ENCODE measurements at places on chromosomes 1 and 21. TPM values are rescaled to one million over a fixed set of nuclear protein-coding genes. Genes with fewer than 3 reads are reported as not detected.

The CLCA1 gene
- not detected for total RNA-seq

The PRR9 gene
- total RNA-seq, result not detected

The FALEC gene
- not detected for total RNA-seq

The S100A2 gene
- 0.60 TPM for total RNA-seq

The FCGR3B gene
- total RNA-seq, result not detected

The FCRL5 gene
- total RNA-seq, result 0.31 TPM

The SLC22A15 gene
- total RNA-seq, result 0.54 TPM

DNA sequence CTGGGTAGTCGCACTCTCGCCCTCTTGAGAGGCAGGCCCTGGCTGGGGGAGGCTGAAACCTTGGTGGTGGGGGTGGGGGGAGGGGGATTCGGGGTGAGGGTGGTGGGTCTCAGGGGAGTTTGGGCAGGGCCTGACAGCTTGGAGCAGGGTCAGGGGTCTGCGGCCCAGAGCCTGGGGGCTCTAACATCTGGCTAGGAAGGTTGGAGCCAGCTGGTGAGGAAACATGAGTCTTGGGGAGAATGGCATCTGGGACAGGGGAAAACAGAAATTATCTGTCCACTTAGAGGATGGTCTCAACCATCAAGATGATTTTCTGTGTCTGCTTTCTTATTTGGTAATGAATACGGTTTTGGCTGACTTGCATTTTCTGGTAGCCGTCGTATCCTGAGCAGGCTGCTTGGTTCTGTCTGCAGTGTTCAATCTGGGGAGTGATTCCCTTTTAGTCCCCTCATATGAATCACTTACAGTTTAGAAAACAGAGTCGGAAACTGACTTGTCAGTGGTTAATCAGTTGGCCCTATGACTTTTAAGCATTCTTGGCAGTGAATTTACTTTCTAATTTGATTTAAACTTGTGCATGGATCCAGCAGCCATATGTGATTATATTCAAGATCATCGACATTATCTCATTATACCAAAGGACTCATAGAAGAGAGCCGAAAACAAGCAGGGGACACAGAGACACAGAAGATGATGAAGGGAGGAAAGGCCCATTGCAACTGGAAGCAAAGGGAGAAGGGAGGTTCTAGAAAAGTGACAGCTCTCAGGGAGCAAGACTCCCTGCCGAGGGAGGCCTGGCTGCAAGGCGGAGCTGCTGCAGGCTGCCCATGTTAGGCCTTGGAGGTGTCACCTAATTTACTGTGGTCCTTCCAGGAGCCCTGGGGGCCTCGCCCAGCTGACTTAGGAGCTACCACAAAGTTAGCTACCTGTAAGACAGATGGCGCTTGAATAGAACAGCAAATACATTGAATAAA is 237.6 kb downstream of the SDCCAG8 start:
- no peak for DNase-seq

DNA sequence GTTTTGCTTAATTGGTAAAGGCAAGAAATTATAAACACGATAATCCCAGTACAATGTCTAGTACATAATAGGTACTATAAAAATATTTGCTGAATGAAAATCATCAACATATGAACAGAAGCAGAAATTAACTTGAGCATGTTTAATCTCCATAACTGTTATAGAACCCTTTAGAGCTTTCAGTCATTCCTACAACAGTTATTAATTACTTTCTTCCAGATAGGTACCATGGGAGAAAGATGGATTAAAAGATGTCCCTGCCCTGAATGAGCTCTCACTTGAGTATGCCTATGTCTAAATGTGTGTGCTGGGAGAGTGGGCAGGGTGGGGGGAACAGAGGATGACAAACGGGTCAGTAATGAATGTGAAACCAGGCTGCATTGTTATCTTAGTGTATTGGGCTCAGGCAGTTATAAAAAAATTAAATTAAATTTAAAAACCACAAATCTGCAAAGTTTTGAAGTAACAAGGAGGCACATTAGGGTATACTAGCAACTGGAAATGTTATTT is 2.4 kb downstream of the EPS15 start:
- no peak for DNase-seq

- no peak for DNase-seq
These were observed 67.9 kb upstream of the GALNT2 start for GRCh38 chr1:229999004-229999670.

- peak; percentile 26 for DNase-seq
These were observed 112.5 kb upstream of the NBPF11 start for GRCh38 chr1:148264374-148265276.

GRCh38 chr1:64451440-64451839 is 18.5 kb upstream of the CACHD1 start:
- no peak for DNase-seq

DNA sequence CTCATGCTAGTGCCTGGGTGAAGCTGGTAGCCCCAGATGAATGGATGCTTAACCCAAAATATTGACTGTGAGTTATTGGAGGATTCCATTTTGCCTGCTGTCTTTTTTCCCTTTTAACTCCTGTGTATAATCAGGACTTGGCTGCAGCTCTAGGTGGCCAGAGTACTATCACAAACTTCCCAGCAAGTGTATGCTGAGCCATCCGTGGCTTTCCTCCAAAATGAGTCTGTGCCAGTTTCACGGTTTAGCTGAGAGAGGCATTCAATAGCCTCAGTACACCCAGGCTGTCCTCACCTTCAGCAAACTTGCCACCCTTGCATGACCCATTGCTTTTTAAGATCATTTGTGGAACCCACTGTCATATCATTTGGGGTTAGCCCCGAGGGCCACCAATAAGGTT is 5.3 kb upstream of the DPT start:
- no peak for DNase-seq

DNA sequence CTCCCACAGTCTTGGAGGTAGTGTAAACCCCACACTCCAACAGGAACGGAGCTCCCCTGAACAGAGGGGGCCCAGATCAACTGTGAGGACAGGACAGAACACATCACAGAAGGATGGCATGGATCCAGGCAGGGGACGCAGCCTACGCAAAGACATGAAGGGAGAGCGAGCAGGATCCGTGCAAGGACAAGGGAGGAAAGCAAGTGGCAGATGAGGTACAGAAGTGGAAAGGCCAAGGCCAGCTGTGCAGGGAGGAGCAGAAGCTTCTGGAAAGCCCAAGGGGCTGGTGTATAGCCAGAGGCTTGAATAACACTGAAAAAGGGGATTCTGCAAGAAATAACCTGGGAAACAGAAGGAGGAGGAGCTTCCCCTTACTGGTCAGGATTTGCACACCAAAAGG is 81.2 kb downstream of the SIPA1L2 start:
- no peak for DNase-seq

GRCh38 chr1:221284028-221284427 is 404.8 kb downstream of the HLX start:
- no peak for DNase-seq

- no peak for DNase-seq
These were observed 64.0 kb downstream of the KCNAB2 start for GRCh38 chr1:6109688-6110087.

DNA sequence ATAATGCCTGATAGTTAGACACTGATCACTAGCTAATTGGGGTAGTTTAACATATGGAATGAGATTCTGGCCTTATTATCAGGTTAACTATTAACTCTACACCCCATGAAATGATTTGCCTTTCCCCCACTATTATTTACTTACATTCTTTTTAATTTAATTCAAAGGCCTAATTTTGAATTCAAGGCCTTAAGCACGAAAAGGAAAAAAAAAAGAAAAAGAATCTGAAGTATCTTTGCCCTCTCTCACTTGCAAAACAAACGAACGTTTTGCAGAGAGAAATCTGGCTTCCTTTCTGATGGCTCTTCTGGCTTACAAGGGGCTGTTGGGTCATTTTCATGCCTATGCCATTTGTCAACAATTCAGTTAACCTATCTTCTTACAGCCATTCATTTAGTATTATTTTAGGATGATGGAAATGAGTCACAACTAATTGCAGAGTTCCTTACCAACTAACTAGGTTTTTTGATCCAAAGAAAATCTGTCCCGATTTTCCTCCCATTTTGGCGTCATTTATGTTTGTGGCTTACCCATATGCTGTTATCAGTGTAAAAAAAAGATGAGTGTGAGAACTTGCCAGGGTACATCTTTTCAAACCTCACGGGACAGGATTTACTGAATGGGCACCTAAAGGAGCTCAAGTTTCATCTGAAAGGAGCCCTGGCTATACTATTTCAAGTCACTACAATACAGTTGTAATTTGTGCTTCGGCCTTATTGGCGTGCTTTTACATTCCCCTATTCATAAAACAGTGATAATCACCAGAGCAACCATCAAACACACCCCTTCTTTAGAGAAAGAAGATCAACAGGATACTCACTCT is 1.9 kb upstream of the ERRFI1 start:
- DNase-seq, result no peak

GRCh38 chr1:174534789-174535188 is 87.0 kb downstream of the GPR52 start:
- no peak for DNase-seq

- DNase-seq, result no peak
These were observed 16.3 kb downstream of the TAL1 start for GRCh38 chr1:47215713-47216112.

DNA sequence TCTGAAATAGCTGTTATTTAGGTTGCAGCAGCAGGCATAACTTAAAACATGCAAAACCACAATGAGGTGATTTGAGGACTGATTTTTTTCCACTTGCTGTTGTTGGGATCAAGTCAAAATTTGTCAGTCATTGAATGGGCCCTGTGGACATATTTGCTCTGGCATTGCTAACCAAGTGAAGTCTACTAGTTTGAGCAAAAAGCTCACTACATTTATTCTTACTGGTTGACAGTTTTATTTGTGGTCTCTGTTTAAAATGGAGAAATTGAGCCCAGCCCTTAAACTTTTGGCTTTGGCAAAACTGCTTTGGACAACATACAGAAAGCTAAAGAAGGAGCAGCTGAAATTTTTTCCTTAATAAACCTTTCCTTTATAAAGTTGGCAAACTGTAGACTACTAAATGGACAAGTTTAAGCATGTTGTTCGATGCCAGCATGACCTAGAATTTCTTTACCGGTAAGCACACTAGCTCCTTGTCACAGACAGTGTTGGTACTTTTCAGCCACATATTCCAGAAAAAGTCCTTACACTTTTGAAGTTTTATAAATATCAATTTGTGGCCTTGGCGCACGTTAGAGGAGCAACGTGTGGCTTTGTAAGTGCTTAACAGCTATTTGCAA is 234.6 kb downstream of the USP25 start:
- no peak for DNase-seq

- no peak for DNase-seq
These were observed 395.1 kb downstream of the HLX start for GRCh38 chr1:221274373-221274772.

- DNase-seq, result no peak
These were observed 315.0 kb upstream of the LRRC7 start for GRCh38 chr1:69252696-69253095.

- no peak for DNase-seq
These were observed 111.8 kb upstream of the PALMD start for GRCh38 chr1:99533909-99534637.

DNA sequence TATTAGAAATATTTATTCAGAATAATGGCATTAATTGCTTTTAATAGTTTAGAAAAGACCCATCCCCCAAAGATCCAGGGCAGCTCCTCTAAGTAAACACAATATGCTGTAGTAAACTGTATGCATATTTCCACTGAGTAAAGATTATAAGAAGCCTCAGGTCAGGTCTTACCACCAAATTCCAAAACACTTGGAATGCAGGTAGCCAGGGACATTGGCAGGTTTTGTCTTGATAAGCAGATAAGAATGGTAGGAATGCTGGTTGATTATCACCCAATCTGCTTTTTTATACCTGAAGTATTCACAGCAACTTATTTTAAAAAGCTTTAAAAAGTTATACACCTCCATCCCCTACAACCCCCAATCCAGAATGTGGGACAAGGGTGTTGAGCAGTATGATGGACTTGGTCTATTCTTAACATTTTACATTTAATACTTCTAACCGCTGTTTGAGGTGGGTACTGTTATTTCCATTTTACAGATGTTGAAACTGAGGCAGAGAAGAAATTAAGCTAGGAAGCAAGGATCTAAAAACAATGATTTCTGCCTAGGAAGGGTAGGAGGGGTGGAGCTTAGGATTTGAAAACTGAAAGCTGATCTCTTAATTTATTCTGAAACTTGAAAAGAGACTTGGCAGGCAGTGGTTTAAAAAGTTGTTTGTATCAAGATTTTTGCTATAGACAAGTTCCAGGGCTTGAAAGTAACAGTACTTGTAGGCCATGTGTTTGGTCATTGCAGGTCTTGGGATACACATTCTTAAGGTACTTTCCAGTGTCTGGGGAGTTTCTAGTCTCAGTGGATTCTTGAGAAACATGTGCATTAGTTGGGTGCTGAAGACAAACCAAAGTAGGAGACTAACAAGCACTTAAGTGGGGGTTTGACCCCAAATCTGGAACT is 15.6 kb upstream of the THEM4 start:
- DNase-seq, result no peak

- no peak for DNase-seq
These were observed 145.0 kb upstream of the ZC3H11B start for GRCh38 chr1:219757890-219758289.

DNA sequence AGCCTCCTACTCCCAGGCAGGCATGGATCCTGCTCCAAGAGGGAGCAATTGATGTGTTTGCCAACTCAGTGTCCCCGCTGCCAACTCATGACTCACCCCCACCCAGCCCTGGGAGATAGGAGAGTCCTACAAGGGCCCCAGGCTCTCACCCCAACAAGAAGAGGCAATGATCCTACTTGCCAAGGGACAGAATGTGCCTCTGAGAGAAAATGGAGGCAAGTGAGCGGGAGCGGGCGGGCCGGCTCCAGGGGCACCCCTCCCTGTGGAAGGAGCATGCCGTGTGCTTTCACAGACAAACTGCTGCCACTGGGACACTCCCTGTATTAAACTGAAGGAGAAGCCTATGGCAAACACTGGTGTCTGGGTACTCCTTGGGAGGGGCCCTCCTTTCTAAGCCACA is 16.7 kb downstream of the PKP1 start:
- DNase-seq, result no peak

GRCh38 chr1:7534061-7534825 is 236.9 kb upstream of the VAMP3 start:
- no peak for DNase-seq

- DNase-seq, result peak; percentile 8
These were observed 58.1 kb downstream of the SCCPDH start for GRCh38 chr1:246782120-246782900.

- peak; percentile 33 for DNase-seq
These were observed 16.3 kb downstream of the PDZK1 start for GRCh38 chr1:145690587-145691558.

Data from activated naive CD8-positive, alpha-beta T cell treated with anti-CD3 and anti-CD28 coated beads for 36 hours (primary cell).